Epithelial cell of esophagus (primary cell): ENCODE measurements at places on chromosomes 1 and 21.

DNA sequence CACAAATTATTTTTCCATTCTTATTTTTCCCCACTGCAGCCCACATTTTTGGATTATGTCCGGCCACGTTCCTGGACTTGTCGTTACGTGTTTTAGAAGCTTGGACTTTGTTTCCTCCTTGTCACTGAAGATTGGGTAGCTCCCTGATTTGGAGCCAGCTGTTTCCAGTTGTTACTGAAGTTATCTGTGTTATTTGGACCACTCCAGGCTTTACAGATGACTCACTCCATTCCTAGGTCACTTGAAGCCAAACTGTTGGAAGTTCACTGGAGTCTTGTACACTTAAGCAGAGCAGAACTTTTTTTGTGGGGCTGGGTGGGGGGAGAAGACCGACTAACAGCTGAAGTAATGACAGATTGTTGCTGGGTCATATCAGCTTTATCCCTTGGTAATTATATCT lies 12.2 kb upstream of the AXDND1 start:
- DNase-seq = peak; percentile 25

DNA sequence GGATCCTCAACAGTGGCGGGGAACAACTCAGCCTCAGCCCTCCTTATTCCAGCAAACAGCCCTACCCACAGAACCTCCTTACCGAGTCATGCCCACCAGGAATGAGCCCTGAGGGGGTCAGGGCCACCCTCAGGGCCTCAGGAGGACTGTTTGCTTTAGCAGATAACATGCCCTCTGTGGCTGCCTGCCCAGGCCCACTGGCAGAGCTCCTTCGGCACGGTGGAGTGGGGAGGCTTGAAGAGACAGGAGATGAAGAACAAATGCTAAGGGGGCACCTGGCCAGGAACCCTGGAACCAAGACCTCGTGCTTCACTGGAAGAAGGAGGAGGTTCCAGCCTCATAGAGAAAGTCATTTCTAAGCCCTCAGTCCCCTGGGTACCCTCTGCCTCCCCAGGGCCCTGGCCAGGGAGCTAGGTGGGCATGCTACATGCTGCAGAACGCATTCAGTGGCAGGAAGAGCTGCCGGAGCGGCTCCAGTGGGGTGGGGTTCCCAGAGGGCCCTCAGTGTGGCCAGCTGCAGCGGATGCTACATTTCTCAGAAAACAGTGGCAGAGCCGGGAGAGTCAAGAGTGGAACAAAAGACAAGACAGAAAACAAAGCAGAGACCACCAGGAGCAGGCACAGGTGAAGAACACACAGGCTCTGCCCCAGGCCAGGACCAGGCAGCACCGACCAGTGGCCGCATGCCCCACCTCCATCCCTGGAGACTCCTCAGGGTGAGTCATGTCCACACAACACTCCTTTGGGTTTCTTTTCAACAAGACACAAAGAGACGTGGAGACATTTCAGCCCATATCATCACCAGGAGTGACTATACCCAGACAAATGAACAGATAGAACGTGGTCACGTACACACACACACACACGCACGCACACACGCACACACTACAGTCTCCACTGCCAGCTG lies 39.8 kb downstream of the RIMS3 start:
- peak; percentile 62 for DNase-seq

DNA sequence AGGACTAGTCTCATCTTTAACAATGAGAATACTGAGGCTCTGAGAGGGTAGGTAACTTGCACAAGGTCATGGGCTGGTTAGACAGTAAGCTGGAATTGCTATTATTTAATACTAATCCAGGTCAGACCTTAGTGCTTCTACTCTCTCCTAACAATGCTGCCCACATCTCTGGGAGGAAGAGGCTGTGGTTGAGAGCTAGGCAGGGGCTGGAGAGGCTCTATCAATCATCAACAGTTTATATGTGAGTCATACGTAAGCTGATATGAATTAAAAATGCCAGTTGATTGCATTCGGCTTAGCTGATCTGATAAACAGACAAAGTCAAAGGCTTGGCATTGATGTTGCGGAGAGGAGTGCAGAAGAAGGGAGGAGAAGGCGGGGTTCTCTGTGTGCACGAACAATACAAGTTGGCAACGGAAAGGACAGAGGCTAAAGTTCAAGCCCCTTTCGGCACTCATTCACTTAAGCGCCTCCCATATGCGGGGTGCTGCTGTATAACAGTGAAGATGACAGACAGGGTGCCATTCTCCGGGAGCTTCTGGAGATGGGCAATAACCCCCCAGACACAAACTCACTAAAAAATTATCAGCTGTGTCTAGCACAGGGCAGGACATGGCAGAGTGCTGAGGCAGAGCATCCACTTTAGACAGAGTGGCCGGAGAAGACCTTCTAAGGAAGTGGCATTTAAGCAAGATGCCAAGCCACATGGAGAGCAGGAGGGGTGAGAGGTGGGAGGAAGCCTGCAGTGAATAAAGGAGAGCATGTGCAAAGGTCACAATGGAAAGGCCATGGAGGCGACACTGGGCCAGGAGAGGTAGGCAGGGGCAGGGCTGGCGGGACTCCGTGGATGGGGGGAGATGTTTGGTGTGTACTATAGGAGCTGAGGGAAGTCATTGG lies 195.2 kb downstream of the ZSCAN20 start:
- no peak for DNase-seq

DNA sequence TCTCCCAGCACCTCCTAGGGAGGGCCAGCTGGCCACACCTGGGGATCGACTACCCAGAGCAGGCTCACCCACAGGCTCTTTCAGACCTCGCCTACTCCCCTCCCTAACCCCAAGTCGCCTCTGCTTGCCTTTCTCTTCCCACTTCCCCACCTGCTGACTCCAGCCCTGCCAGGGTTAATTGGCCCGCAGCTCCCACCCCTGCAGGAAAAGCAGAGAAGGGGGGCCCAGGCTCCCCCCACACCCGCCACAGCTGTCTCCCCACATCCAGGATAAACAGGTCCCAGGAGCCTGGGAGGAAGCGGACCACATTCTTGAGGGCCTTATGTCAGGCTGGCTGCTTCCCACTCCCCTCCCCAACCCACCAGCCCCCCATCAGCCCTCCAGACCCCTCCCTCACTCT lies 45.0 kb downstream of the TAS1R2 start:
- DNase-seq = no peak

DNA sequence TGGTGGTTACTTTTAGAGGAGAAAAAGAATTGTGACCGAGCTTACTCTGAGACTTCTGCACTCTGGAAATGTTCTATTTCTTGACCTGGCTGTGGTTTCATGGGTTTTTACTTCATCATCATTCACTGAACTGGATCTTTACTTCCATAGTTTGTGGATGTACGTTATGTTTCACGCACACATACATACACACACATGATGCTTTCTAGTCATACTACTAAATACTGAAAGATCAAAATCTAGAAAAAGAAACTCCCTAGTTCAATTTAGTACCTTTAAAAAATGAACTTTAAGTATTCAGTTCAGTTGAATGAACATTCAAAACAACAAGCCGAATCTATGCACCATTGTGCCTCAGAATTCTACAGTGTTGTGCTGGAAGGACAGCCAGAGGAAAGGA lies 65.0 kb downstream of the TEX35 start:
- DNase-seq = no peak

DNA sequence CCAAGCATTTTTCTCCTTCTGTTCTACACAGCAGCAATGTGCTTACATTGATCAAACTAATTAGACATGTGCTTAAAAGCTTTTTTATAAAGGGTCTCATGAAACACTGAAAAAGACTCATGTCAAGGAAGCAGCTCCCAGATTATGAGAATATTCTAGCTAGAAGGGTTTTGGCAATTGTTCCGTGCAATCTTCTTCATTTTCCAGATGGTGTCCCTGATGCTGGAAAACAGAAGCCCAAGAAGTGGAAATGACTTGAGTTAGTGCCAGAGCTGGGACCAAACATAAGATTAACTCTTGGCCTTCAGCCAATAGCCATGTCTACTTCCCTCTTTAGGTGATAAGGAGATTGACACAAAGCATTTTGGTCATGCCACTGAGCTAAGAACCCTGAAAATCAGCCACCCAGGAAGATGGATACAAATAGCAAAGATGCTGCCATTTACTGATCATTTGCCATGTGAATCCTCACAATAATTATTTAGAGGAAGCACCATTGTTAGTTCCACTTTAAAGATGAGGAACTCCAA lies 110.8 kb downstream of the MATN1 start:
- DNase-seq = no peak

GRCh38 chr1:28205243-28205642 lies 27.6 kb downstream of the DNAJC8 start:
- DNase-seq = no peak
